ENCODE measurements at places on chromosomes 2 and 18.

DNA sequence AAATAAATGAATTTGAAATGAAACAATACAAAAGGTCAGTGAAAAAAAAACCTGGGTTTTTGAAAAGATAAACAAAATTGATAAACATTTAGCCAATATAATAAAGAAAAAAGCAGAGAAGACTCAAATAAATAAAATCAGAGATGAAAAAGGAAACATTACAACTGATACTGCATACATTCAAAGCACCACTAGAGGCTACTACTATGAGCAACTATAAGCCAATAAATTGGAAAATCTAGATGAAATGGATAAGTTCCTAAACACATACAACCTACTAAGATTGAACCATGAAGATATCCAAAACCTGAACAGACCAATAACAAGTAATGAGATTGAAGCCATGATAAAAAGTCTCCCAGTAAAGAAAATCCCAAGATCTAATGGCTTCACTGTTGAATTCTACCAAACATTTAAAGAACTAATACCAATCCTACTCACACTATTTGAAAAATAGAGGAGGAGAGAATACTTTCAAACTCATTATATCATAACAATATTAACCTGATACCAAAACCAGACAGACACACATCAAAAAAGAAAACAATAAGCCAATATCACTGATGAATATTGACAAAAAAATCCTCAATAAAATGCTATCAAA is 80.8 kb upstream of the CERS6 start:
- no peak for DNase-seq

DNA sequence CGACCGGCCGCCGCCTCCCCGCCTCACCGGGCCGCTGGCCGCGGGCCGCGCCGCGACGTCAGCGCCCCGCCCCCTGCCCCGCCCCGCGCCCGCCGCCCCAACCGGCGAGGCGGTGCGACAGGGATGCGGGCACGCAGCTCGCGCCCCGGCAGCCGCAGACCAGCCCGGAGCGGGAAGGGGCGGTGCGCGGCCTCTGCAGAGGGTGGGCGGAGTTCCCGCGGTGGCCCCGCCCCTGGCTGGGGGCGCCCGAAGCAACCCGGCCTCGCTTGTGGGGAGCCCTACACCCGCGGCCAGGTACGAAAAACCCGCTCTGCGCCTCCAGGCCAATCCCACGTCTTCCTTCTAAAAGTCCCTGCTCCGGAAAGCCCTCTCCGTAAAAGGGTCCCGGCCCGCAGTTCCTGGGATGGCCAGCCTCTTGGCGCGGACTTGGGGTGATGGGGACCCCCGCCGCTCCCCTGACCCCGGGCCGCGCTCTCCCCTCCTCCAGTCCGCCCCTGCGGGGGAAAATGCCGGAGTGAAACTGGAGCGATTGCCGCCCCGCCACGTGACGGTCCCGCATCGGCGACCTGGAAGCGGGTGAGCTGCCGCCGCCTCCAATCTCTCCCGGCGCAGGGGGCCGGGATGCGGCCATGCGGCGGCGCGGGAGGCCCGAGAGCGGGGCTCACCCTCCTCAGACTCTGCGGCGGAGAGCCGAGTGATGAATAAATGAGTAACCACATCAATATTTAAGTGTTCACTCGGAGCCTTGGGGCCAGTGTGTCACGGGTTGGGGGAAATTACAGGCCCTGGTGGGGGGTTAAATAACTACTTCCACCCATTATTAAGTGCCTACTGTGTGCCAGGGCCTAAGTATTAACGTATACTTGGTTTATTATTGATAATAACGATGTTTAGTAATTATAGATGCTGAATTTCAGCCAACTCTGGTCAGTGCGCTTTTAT is at the start of gene RAB11FIP5:
Gene RAB11FIP5 (minus strand): TSS at position 36 of the 942 bp plus-strand sequence. CDS start 171 bp downstream, outside the sequence.
- peak; percentile 93 for DNase-seq

- DNase-seq: peak; percentile 77
Measured at GRCh38 chr2:170815746-170816503, 762 bp upstream of the GAD1 start.

DNA sequence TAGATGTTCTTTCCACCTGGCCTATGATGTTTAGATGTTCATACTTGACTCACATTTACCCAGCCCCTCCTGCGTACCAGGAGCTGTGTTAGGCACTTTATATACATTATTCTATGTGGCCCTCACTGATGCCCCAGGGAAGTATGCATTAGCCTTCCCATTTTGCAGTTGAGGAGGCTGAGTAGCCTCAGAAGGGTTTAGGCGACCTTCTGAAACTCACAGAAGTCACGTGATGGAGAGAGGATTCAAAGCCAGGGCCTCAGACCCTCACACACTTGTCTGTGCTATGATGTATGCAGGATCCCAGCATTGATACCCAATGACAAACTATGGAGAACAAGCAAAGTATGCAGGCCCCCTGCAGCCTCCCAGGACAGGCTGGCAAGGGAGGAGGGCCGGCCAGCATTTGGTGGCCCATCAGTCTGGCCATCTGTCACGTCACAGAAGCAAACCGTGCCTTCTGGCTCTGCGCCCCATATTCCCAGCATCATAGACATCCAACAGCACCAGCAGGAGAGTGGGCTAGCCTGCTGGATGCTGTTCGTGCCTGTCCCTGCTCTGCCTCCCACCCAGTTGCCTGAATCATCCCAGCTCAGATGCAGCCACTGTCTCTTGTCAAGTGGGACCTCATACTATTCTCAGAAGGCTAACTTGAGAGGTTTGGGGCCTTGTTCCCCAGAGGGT is 33.6 kb downstream of the EHD3 start:
- DNase-seq: no peak

DNA sequence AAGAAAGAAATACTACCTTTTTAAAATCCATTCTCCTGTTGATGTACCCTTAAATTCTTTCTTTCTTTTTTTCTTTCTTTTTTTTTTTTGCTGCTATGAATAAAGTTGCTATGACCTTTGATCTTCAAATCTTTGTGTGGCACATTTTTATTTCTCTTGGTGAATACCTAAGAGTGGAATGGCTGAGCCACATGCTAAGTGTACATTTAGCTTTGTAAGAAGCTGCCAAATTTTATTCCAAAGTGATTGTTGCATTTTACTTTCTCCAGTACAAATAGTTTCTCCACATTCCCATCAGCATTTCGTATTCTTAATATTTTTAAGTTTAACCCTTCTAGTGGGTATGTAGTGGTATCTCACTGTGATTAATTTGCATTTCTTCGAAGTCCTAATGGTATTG is 88.8 kb upstream of the RAB27B start:
- DNase-seq: no peak

- no peak for DNase-seq
Measured at GRCh38 chr2:116979916-116980764, 834.4 kb upstream of the DDX18 start.

DNA sequence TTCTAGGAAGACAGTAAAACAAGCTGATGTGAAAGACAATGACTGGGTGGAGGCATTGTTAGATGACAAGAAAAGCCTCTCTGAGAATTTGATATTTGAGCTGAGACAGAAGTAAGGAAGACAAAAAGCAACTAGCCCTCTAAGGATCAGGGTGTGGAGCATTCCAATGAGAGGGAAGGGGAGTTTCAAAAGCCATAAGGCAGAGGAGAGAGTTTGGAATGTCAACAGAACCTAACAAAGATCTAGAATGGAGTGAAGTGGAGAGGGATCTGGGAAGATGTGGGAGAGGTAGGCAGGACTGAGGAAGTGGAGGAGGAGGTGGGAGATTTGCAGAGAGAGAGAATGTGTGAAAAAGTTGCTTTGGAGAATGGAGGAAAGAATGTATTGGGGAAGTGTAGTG is 17.3 kb upstream of the ASXL2 start:
- no peak for DNase-seq

DNA sequence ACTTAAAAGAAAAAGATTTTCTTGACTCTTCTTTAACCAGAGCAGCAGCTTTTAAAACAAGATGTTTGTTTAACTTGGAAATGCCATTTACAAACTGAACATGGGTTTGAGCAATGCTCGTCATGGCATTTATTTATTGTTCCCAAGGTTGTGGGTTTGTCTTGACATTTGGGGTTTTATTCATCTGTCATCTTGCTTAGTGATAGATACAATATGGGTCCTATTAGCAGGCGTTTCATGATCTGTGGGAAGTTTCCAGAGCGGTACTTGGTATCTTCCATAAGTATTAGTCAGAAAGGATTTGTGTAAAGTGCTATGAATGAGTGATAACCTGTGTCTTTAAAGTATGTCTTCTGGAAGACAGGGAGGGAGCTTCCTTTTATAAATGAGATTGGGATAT is 29.9 kb upstream of the MGAT5 start:
- DNase-seq: no peak

- no peak for DNase-seq
Measured at GRCh38 chr2:7555260-7555659, 638.0 kb downstream of the RNF144A start.

GRCh38 chr18:73520229-73520628 is 627.4 kb downstream of the FBXO15 start:
- no peak for DNase-seq
